Fibroblast of skin of left biceps (primary cell): ENCODE measurements at places on chromosomes 5 and 9.

- DNase-seq, result no peak
These were observed 112.0 kb downstream of the OLFM1 start for GRCh38 chr9:135199489-135199888.

GRCh38 chr5:1666812-1667588, 132.6 kb downstream of the MRPL36 start:
- no peak for DNase-seq

DNA sequence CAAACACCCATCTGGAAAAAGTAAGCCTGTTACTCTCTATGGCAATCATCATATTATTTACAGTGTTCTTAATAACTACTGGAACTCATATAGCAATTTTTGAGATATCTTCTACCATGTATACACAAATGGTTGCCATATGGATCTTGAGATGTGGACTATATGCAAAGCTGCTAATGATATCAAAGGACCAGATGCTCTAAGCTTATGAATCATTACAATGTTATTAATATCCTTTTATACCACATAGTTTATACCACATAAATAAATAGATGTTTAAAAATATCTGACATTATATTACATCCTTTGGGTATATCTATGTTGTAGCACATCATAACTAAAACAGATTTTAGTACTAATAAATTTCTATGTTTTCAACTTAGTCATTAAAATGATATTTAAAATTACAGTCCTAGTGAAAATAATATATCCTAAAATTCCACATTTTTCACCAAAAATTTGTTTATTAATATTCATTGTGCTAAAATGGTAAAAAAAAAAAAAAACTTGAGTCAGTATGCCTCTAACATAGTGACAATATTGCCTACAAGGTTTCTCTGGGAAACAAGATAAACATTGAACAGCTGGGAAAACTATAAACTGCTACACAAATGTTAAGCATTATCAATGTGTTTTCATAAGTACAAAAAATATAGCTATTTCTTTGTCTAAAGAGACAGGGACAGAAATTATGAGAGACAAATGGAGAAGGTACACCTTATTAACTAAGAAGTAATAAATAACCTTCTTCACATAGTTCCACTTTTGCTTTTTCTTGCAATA, 85.5 kb downstream of the DTWD2 start:
- DNase-seq, result no peak

DNA sequence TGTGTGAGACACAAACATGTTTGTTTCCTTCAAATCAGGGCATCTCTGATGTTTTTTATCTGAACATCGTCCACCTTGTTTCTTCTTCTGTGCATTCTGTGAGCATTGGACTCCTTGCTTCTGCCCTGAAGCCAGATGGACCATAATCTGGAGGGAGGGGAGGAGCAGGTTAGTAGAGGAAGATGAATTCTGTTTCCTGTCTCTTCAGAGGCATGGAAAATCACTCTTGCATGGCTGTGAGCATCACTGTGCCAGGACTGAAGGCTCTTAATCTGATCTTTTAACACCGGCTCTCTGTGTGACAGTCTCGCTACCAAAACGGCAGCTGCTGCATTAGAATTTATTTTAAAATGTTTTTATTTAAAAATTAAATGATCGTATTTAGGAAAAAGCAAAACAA, 43.3 kb downstream of the TLE4 start:
- DNase-seq, result no peak

DNA sequence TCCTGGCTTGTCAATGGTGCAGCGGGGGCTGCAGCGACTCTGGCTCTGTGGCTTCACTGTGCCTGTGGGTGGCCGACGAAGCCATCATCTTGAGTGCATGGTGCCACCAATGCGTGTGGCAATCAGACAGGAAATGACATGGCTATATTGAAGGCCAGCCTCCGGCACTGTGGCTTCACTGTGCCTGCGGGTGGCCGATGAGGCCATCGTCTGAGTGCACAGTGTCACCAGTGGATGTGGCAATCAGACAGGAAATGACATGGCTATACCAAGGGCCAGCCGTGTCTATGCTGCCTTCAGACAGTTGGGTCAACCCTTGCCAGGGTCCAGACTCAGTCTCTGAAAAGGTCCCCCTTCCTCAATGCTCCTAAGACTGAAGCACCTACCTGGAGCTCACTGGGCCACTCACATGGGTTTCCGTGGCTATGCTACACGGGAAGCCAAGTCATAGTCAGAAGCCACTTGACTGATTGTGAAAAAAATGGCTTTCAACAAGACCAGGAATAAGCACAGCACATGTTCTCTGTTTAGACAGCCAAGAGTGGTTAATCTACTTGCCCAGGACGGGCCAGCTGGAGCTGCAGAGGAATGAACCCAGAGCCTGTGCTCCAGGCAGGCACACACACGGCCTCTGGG, 67.5 kb upstream of the S1PR3 start:
- DNase-seq, result no peak

DNA sequence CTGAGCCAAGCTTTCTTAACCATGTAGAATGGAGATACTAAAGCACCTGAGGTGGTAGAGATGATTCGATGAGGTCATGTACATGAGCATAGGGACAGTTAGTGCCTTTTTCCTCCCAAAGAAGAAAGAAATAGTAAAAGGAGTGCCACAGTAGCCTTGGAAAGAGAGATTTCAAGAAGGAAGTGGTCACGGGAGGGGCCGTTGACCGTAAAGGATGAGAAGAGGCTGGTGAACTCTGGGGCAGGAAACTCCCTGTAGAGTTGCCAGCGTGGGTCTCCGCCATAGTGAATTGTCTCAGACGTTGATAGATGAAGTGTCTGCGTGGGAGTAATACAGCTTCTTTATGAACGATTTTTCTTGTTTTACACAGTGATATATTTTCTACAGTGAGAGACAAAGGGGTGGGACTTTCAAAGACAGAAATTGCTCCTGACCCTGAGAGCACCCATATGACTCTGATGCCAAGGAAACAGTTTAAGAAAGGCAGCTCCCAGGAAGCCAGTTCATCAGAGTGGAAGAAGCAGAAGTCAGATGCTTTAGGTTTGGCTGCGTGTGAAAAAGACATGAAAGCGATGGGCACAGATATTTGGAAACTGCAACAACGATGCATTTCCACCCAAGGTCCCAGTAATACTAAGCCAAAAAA, 41.3 kb downstream of the UGCG start:
- DNase-seq, result no peak

- no peak for DNase-seq
These were observed 4.7 kb upstream of the GLRX start for GRCh38 chr5:95826949-95827891.

- DNase-seq, result no peak
These were observed 103.3 kb downstream of the ARHGEF28 start for GRCh38 chr5:73729329-73729728.

- no peak for DNase-seq
These were observed 14.1 kb downstream of the SLC25A25 start for GRCh38 chr9:128082151-128082550.

DNA sequence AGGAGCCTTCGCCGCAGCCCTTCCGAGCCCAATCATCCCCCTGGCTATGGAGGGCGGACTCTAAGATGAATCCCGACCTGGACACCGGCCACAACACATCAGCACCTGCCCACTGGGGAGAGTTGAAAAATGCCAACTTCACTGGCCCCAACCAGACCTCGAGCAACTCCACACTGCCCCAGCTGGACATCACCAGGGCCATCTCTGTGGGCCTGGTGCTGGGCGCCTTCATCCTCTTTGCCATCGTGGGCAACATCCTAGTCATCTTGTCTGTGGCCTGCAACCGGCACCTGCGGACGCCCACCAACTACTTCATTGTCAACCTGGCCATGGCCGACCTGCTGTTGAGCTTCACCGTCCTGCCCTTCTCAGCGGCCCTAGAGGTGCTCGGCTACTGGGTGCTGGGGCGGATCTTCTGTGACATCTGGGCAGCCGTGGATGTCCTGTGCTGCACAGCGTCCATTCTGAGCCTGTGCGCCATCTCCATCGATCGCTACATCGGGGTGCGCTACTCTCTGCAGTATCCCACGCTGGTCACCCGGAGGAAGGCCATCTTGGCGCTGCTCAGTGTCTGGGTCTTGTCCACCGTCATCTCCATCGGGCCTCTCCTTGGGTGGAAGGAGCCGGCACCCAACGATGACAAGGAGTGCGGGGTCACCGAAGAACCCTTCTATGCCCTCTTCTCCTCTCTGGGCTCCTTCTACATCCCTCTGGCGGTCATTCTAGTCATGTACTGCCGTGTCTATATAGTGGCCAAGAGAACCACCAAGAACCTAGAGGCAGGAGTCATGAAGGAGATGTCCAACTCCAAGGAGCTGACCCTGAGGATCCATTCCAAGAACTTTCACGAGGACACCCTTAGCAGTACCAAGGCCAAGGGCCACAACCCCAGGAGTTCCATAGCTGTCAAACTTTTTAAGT, 819 bp downstream of the ADRA1B start:
- DNase-seq, result no peak

GRCh38 chr9:100443781-100444768, 17.1 kb downstream of the MSANTD3 start:
- DNase-seq, result no peak

DNA sequence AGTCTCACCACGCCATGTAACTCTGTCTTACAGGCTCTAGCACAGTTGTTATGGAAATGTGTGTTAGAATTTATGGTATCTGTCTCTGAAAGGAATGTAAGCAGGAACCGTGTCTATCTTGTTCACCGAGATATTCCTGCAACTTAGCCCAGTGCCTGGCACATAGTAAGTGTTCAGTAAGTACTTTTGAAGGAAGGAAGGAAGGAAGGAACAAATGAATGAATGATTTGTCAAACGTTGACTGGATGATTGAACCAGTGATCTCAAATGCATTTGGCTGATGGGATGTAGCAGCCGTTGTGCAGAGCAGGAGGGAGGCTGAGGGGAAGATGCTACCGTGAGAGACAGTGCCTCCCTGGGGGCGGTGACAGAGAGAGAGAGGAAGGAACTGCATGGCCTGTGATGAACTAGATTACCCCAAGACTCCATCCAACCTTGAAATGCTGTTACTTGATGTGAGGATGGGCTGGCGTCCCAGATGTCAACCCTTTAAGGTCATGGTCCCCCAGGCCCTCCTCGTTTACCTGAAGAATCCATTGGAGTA, 47.5 kb upstream of the PPARGC1B start:
- no peak for DNase-seq

GRCh38 chr9:86020731-86021130, 78.6 kb downstream of the GOLM1 start:
- DNase-seq, result no peak

DNA sequence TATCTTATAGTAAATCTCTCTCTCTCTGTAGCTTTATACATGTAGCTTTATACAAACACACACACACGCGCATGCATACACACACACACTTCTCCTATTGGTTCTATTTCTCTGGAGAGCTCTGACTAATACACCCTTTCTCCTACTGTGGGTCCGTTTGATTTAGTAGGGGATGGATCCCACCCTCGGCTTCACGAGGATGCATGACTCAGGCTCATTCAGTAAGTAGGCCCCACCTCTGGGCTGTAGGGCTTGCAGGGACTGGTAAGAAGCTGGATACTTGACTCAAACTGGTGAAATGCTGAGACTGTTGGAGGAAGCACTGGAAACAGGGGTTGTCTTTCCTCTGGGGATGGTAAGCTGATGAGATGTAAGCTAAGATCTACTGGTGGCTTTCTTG, 98.7 kb downstream of the SLC24A2 start:
- DNase-seq, result no peak

- DNase-seq, result no peak
These were observed 599.6 kb downstream of the CCDC171 start for GRCh38 chr9:16152276-16153101.

DNA sequence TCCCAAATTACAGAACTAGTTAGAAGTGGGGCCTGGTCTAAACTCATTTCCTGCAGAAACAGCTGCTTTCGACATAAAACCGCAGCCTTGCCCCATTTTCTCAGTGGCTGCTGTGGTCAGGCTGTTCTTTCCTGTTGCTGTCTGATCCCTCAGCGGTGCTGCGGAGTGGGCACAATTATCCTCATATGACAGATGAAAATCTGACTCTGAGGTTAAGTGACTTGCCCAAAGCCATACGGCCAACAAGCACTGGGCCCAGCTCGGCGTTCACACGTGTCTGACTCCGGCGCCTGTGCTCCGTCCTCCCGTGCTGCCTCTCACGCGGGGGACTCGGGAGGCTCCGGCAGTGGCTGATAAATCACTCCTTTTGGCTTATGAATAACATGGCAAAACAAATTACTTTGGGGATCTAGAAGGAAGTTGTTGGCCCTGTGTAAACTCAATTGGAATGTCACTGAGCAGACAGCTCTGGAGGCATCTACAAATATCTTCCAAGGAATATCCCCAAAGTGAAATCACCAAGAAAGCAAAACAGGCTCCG, 142.6 kb upstream of the LMX1B start:
- peak; percentile 42 for DNase-seq

DNA sequence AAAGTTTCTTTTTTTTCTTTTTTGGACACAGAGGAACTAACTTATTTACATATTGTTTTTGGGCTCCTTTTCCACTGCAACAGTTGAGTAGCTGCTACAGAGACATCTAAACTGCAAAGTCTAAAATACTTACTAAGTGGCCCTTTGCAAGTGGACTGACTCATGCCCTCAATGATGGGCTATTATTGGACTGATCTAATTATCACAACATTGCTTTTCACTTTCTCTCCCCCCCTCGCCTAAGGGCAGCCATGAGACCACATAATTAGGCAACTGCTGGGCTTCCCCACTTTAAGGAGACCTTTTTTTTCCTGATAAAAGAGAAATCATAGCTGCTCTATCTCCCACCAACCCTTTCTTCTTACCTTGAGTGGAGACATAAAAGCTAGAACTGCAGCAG, 47.0 kb downstream of the PLK2 start:
- no peak for DNase-seq

GRCh38 chr9:117325831-117326230, 89.0 kb downstream of the ASTN2 start:
- no peak for DNase-seq

DNA sequence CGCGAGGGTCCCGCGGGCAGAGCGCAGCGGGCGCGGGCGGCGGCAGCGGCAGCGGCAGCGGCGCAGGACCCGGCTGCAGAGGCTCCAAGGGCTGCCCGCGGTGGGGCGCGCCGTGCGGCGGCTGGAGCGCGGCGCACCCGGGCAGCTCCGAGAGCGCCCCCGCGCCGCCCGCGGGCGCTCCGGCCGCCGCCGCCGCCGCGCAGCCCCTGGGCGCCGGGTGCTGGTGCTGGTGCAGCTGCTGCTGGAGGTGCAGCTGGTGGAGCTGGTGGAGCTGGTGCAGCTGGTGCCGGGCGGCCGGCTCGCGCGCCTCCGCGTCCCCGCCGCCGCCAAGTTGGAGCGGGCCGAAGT, 644 bp downstream of the IER5L start:
- no peak for DNase-seq

DNA sequence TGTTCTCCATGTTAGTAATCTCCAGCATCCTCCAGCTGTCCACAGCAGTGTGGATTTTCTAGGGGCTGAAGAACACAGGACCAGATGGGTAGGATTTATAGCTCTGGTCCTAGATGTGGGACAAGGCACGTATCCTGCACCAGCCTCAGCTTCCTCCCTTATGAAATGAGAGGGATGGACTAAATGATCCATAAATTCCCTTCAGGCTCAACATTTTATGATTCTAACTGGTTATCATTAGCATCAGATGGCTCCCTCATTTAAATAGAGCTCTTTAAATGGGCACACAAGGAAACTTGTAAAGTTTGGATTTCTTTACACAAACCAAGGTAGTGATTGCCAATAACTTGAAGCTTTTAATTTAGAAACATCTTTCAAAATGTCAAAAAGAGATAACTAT, 97.7 kb downstream of the ESM1 start:
- DNase-seq, result no peak
